ENCODE measurements at places on chromosomes 7 and 10.

GRCh38 chr7:83077328-83077727 lies 85.4 kb downstream of the PCLO start:
- DNase-seq, result no peak

- no peak for DNase-seq
These were observed 126.5 kb downstream of the SH2D4B start for GRCh38 chr10:80664071-80664680.

DNA sequence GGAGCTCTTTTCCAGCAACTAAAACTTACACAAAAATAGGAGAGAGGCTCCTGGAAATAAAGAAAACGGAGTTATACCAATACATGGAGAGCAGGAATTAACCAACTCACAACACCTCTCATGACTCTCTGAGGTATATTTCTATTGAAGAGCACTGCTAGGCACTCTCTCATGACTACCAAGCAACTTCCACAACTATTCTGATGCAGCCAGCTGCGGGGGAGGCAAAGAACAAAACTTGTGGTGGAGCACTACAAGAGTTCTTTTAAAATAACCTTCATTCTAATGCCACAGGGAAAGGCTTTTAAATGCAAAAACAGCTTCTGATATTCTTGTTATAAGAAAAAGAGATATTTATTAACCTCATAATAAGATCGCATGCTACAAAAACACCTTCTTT lies 140.7 kb downstream of the SLC25A13 start:
- DNase-seq, result no peak

- DNase-seq, result no peak
These were observed 90.2 kb upstream of the INSIG1 start for GRCh38 chr7:155207326-155208002.

GRCh38 chr10:17523246-17523753 lies 68.9 kb upstream of the ST8SIA6 start:
- no peak for DNase-seq

Data from stimulated activated CD4-positive, alpha-beta T cell treated with anti-CD3 and anti-CD28 coated beads, TNF-alpha, amount 100 ng/mL, for 1 hour (primary cell).